Thyroid gland (tissue), 4 donors: ENCODE measurements at places on chromosomes 3 and 15.

DNA sequence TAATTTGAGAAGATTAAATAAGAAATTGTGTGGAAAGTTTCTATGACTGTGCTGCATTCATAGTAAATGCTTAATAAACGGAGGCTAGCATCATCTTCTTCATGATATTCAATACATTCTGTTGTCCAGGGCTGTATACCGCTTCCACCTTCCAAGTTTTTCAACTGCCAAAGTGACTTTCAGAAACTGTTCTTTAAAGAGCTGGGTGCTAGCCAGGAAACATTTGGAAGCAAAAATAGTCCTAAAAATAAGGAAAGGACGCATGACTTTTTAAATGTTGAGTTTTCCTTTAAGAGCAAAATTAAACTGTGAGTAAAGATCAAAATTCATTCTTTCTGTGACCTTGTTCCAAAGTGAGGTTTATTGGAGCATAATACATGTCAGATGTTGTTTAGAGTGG is 9.4 kb upstream of the ERC2 start:
- DNase-seq, result no peak

DNA sequence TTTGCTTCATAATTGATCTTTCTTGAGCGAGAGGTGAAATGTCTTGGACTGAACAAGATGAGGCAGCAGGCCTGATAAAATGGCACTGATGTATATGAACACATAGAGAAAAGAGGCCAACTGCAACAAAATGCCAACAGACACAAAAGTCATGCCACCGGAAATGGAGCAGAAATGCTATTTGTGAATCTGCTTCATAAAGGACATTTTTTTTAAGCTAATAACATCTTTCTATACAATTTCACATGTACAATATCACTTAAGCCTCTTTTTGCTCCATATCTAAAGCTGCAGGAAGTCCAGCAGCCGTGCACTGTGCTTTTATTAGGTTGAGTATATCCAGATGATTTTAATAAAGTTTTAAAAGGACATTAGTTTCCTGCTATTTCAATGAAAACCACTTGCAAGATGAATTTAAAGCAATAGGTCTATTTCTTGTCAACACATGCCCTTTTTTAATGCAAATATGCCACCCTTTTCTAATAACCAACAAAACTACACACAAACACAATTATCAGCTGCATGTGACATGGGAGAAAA is 169.2 kb upstream of the ADAMTS9 start:
- no peak for DNase-seq

GRCh38 chr15:75069301-75069925 is 46.0 kb downstream of the PPCDC start:
- DNase-seq, result no peak

DNA sequence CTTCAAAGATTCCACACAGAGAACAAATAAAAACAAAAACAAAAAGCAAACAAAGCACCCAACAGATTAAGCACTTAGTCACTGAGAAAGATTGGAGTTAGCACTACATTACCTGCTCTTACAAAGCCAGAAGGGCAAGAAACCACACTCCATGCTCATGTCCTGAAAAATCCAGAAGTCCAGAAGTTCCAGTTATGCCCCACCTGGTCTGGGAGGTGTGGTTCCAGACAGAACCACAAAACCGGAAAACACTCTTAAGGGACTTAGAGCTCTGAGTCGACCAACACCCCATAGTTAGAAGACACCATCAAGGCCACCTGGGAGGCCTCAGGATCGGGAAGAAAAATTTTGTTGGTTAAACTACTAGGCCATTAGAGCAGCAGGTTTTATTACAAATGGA is 88.9 kb downstream of the TNIK start:
- no peak for DNase-seq

DNA sequence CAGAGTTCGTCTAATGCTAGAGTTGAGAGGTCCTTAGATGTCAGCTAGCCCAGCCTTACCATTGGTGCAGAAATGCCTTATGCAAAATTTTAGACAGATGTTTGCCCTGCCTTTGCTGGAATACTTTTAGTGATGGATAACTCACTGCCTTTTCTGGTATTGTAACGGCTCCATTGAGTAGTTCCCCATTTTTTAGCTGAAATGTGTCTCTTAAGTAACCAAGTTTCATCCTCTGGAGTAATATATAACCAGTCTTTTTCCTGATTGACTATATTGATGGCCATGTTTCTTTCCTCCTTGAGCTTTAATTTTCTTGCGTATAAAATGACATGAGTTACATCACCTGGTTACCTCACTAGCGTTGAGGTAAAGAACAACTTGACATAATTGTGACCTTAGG is 45.0 kb downstream of the SNRK start:
- no peak for DNase-seq

DNA sequence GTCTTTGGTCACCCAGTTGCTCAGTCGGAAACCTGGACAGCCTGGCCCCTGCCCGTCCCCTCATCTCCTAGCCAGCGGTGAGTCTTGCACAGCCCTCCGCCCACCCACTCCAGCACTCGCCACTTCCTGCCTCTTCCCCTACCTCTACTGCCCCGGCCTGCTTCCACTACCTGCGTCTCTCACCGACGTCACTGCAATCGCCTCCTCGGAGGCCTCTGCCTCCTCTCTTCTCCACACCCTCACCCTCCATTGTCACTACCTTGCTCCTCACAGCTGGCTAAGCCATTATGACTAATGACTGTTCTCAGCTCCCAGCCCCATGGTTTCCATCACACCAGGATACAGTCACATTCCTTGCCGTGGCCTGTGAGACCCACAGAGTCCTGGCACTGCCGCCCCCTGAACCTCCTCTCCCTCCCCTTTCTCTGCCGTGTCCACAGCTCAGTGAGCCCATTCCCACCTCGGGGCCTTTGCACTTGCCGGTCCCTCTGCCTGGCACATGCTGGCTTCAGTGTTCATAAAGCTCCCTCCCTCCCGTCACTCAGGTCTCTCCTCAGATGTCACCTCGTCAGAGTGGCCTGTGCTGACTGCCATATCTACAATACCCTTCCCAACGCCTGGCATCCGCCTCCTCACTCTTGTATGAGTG is 104.8 kb downstream of the FBLN2 start:
- DNase-seq, result no peak

DNA sequence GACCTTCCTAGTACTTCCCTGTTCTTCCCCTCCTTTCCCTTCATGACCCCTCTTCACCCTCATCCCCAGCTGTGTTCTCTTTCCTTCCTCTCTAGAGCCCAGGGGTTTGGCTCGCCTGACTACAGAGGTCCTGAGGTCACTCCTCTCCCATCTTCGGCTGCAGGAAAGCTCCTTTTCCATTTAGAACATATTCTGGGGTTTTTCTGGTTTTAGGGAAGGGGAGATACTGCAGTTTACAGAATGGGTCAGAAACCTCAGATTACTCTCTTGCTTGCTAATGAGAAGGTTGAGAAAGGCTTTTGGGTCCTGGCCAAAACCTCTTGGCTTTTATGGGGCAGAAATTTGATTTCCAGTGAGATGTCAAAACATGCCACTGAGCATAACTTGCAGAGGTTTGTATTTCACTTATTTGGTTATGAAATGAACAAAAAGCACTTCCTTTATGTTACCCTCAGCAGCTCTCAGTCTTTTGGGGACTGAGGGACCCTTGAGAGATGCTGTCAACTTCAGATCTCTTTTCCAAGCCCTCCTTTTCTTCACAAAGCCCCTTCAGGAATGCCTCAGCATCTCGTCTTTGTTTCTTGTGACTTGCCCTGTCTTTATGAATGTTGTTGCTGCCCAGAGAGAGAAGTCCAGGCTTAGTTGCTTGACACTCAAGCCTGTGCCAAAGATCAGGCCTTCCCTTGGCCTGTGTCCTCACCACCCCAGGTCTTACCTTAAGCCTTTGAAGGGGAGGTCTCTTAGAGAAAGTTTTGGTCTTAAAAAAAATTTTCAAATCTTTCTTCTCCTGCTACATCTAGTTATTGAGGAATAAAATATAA is 121.7 kb upstream of the TPM1 start:
- peak; percentile 14 for DNase-seq

DNA sequence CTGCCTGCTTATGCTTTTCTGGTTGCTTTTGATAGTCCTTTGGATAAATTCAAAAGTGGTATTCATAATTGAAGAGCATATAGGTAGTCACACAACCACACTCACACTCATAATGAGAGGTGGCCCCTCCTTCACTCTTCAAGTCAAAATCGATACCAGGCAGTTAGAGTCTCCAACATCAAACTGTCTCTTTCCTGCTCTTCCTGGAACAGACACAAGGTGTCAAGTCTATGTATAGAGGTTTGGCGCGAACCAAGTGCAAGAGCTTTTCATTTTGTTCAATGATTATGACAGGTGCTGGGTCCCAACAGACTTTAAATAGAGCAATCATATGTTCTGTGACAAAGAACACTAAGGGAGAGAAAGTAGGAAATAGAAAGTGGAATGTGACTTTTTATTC is 29.9 kb upstream of the RGMA start:
- DNase-seq, result no peak

DNA sequence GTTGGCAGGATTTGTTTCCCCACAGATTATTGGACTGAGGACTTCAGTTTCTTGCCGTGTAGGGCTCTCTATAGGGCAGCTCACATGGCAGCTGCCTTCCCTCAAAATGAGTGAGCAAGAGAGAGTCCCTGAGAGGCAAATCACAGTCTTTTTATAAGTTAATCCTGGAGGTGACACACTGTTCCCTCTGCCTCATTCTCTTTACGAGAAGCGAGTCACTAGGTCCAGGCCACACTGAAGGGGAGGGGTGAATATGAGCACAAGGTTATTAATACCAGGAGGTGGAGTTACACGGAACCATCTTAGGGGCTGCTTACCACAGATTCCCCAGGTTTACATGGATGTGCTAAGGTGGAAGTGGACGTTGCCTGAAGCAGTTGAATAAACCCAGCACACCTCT is 77.0 kb downstream of the LPP start:
- DNase-seq, result no peak
